Left forelimb (tissue), 1 donor: ENCODE measurements at places on chromosomes 1 and 21.

- no peak for DNase-seq
These were observed 57.6 kb downstream of the NFIA start for GRCh38 chr1:61139775-61140549.

- DNase-seq = no peak
These were observed 26.2 kb downstream of the HYI start for GRCh38 chr1:43427524-43427923.

GRCh38 chr1:225865514-225865913 is 16.7 kb downstream of the TMEM63A start:
- DNase-seq = no peak

- no peak for DNase-seq
These were observed 178.6 kb upstream of the NRIP1 start for GRCh38 chr21:15243406-15243805.

- DNase-seq = no peak
These were observed 186.9 kb upstream of the ADGRL4 start for GRCh38 chr1:79193211-79194079.

GRCh38 chr1:29824025-29824424 is 587.7 kb downstream of the PTPRU start:
- DNase-seq = peak; percentile 22

DNA sequence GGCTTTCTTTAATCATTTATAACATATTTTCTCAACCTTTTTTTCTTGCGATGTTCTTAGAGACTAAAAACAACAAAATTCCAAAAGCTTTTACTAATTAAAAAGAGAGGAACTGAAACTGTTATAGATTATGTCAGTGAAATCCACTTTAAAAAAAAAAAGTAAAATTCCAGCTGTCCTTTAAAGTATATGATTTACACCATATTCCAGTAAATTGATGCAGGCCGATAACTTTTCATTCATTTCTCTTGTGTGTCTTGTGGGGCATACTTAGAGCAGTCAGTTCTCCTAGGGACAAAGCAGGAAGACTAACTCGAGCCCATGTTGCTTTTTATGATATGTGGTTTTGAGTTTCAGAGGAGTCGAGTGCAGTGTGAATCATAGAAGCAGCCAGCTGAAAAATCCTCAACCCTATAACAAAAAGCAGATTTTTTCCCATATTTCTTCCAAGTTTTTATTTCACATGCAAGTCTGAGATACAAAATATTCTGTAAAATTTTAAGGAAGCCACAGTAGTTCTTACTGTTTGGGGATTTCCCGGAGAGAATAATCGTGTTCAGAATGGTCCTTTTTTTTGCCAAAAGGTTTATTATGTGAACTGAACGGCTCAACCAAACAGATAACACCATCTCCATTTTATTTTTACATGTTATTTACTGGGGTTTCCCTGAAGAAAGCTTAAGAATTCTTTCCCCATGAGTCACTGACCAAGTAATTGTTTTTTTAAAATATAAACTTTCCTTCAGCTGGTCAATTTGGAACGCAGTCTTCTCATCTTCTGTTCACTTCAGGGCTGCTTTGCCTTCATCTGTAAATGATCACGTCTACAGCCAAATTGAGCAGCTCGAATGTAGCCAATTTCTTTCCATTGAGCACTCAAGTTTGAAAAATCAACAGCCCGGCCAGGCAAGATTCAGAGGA is 77.0 kb upstream of the C1orf105 start:
- DNase-seq = no peak

GRCh38 chr1:210920258-210920657 is 213.7 kb downstream of the KCNH1 start:
- no peak for DNase-seq

DNA sequence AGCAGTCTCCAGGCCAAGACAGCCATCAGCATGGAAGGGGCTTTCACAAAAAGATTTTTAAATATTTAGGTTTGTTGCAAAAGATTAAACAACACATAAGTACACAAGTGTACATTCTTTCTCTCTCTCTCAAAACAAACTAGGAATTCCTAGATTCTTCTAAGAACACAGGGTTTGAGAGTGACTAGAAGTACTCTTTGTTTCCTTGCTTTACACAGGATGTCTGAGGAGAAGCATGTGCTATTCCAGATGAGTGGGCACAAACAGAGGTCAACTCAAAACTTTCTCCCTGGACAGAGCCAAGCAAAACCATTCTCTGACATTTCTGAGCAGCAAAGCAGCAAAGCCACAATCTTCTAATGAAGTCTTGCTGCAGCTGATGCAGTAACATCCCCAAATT is 210.6 kb upstream of the HOOK1 start:
- no peak for DNase-seq

GRCh38 chr1:14261395-14261794 is 337.1 kb upstream of the KAZN start:
- no peak for DNase-seq

GRCh38 chr1:26072305-26072704 is 4.9 kb upstream of the TRIM63 start:
- DNase-seq = no peak

GRCh38 chr1:8825985-8826481 is 8.6 kb upstream of the RERE start:
- DNase-seq = no peak

DNA sequence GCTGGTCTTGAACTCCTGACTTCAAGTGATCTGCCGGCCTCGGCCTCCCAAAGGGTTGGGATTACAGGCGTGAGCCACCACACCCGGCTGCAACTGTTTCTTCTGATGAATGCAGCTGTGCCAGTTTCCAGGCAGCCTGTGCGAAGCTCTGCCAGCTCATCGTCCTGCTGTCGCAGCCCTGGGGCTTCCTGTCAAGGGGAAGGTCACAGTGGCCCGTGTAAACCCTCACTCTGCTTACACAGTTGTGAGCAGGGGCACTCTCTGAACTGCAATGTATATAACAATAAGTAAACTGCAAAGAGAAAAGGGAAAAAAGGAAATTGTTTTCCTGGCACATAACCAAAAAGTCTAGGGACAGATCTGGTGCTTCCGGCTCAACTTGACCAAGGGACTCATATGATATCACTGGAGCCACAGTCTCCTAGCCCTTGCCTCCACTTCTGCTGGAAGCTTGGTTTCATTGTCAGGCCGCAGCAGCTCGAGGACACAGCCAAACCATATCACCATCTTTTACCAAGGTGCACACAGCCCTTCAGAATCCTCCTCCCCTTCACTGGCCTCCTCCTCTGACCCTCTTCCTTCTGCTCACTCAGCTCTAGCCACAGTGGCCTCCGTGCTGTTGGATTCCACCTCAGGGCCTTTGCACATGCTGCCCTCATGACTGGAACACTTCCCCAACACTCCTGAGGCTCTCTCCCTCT is 22.8 kb upstream of the LBR start:
- DNase-seq = peak; percentile 48

- DNase-seq = no peak
These were observed 79.7 kb upstream of the LPGAT1 start for GRCh38 chr1:211910113-211910884.

DNA sequence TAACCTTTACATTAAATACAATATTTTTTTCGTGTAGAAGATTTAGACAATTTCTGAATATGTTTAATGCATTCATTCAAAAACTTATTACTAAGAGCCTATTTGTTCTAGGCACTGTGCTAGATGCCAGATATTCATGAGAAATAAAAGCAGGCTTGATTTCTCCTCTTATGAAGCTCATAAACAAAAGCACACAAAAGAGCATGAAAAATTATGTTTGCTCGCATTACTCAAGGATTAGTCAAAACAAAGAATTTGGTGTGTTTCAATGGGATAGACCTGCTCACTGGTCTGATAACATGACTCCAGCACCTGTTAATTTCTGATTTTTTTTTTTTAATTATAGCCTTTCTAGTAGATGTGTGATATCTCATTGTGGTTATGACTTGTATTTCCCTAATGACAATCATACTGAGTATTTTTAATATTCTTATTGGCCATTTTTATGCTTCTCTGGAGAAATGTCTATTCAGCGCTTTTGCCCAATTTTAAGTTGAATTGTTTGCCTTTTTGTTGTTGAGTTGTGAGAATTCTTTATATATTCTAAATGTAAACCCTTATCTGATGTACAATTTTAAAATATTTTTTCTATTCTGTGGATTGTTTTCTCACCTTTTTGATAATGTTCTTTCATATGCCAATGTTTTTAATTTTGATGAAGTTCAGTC is 382.3 kb upstream of the ADGRL4 start:
- DNase-seq = no peak

DNA sequence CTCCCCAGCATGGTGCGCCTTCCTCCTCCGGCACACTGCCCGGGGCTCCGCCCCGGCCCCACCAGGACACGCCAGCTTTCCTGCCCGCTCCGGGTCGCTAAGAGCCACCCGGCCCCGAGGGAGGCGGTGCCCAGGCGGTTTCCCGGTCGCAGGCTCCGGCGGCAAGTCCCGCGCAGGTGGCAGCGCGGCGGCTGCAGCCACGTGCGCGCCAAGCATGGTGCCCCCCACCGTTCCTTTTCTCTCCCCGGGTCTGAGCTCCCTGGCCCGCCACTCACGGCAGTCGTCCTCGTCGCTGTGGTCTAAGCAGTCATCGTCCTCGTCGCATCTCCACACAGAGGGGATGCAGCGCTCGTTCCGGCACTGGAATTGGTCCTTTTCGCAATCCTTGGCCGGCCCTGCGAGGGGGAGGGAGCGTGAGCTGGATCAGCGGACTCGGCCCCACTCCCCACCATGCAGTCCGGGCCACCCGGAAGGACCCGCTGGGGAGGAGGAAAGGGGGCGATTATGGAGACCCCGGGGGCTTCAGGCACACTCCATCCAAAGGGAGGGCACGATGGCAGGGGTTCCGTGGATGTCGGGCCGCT is 1.2 kb downstream of the LRP8 start:
- no peak for DNase-seq

- DNase-seq = no peak
These were observed 55.1 kb upstream of the ZNF281 start for GRCh38 chr1:200464784-200465400.

- DNase-seq = no peak
These were observed 41.9 kb downstream of the LPGAT1 start for GRCh38 chr1:211788626-211789025.

DNA sequence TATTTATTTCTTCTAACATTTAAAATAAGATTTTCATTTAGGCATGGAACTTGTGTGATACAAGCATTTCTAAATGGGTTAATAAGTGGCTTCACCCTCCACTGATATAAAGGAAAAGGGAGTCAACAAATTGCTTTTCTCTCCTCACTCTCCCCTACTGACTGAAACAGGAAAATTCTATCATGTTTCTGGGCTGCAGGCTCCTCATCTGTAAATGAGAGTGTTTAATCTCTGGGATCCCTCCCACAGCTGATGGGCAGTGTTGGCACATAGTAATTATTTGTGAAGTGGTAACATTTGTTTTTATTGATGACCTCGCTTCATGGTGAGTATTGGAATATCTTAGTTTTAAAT is 69.8 kb upstream of the WARS2 start:
- DNase-seq = no peak

DNA sequence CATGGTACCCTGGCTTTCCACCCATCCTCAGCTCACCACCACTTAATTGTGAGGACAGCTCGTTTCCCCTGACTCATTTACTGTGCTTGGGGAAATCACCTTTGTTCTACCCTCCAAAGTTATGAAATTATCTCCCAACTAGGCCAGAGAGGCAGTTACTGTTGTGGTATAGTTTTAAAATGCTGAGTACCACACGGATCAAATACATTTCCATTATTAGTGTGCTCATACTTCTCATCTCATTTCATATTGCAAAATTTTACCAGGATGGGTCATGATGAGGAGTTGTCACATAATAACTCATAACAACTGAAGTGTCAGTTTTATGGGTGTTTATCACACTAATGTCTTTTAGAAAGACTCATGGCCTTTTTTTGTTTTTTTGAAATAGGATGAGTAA is 9.2 kb upstream of the OR2B11 start:
- DNase-seq = no peak

DNA sequence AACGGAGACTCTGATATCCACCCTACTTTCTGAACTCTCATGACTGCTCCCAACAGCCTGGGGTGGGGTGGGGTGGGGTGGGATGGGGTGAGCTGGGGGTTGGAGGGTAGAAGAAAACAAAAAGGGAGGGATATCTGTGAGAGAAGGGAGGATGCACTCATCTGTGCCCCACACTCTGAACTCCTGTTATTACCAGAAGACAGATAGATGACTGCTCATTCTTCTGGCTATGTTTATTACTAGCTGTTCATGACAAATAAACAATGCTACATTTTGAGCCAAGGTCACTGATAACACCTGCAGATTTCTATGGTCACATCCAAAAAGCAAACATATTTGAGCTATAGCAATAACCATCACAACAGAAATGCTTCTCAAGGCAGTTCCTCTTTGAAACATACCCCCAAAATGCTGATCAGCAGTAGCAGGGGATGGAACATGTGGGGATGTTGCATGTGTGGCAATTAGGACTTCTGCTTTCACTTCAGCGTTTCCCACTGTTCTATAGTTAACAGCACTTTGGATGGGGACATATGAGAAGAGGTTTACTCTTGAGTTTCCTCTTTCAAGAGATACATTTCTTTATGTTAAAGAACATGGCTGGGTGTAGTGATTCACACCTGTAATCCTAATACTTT is 43.3 kb downstream of the GPR3 start:
- DNase-seq = no peak

DNA sequence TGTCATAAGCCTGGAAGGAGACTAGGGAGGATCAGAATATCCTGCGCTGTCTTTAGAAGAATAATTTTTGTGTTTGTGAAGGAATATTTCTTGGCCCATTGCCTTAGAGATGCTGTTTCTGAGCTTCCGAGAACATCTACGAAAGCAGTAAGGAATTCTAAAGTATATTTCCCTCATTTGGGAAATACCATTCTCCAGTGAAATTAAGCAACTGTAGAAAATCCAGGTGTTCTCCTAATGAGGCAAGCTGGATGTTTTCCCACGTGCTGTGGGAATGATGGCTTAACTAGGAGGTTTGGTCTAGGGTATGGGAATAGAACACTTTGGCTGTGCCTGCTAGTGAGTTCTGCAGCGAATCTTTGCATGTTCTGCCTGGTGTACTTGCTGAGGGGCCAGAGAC is 168.9 kb upstream of the KIAA0040 start:
- no peak for DNase-seq

DNA sequence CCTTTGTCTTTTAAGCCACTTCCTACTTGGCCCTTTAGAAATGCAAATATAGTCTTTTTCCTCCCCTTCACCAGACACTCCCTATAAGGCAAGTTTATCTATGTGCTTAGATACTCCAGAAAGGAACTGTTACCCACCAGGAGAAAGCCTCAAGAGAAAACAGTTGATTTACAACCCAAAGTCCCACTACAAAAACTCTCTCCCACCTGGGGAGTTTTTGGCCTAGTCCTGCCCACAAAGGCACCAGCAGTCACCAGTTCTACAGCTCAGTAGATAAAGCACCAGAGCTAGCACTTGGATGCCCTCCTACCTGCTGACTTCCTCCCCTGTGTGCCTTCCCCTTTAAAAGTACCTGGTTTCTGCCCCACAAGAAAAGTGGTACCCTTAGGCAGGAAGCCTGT is 27.7 kb upstream of the HAO2 start:
- DNase-seq = no peak

GRCh38 chr1:245389873-245390272 is 235.1 kb downstream of the KIF26B start:
- no peak for DNase-seq

- DNase-seq = no peak
These were observed 84.3 kb downstream of the HS2ST1 start for GRCh38 chr1:86998727-86999126.

GRCh38 chr1:171998711-171999110 is 157.4 kb downstream of the DNM3 start:
- no peak for DNase-seq

- no peak for DNase-seq
These were observed 139.2 kb downstream of the CLIC6 start for GRCh38 chr21:34807881-34808568.
